Activated CD8-positive, alpha-beta T cell treated with anti-CD3 and anti-CD28 coated beads, Interleukin-2, amount 10 ng/mL, durations not matched to agents 7 days and 5 days (primary cell): ENCODE measurements at places on chromosomes 12 and 14. TPM values are rescaled to one million over a fixed set of nuclear protein-coding genes. Genes with fewer than 3 reads are reported as not detected.

Gene PZP
- total RNA-seq: not detected

Gene TIMELESS
- total RNA-seq: 65.7 TPM

Gene P2RX7
- 9.7 TPM for total RNA-seq

Gene DPY19L2
- 1.9 TPM for total RNA-seq

Gene SLCO1A2
- total RNA-seq: not detected

Gene PTPRO
- total RNA-seq: 1.1 TPM
